ENCODE measurements at places on chromosomes 1 and 21.

GRCh38 chr1:89310505-89310904 lies 37.8 kb upstream of the GBP5 start:
- DNase-seq: no peak

- DNase-seq: no peak
Observed at GRCh38 chr21:36265431-36265830, 54.6 kb upstream of the MORC3 start.

DNA sequence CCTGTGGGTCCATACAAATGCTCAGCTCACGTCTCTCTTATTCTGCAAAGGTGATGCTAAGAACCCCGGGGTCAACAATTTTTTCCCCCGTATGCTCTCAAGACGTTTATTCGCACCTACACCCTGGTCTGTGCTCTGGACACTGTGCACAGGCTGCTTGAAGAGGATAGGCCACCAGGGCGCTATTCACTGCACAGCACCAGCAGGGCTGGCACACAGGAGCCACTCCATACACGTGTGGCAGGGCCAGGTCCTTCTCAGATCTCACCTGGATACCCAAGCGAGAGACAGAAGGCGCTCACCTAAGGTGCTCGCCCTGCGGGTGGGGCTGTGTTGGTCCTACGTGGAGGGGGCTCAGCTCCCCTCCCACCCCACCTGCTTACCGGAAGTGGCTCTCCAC lies 16.7 kb downstream of the TMEM63A start:
- no peak for DNase-seq

- DNase-seq: no peak
Observed at GRCh38 chr1:17610713-17611112, 71.2 kb downstream of the ARHGEF10L start.

DNA sequence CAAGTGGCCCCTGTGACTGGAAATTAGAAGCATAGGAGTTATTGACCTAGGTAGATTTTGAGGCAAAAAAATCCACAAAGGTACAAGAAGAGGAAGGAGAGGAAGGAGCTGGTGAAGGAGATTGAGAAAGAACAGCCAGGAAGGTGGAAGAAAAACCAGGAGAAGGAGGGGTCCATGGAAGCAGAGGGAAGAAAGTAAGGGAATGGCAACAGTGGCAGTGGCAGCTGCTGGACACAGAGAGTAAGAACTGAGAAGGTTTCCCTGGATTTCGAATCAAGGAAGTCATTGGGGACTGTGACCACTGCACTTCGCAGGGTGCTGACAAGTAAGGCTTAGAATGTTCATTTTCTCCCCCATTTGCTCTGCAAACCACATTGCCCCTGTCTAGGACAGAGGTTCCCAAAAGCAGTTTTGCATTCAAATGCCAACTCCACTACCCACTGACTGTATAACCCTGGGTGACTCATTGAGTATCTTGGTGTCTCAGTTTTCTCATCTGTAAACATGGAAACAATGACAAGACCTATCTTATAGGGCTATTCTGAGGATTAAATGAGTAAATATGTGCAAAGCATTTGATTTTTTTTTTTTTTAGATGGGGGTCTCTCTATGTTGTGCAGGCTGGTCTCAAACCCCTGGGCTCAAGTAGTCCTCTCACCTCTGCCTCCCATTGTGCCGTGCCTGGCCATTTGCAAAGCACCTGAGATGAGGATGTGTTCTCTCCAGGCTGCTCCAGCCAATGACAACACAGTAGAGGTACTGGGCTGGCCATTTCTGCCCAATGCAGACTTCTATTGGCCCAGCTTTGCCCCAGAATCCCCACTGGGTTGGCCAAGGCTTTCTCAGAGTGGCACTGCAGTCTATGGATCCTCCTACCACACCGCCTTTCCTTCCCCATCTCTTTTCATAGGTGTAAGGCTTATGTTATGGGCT lies 9.3 kb upstream of the CAPN2 start:
- no peak for DNase-seq

DNA sequence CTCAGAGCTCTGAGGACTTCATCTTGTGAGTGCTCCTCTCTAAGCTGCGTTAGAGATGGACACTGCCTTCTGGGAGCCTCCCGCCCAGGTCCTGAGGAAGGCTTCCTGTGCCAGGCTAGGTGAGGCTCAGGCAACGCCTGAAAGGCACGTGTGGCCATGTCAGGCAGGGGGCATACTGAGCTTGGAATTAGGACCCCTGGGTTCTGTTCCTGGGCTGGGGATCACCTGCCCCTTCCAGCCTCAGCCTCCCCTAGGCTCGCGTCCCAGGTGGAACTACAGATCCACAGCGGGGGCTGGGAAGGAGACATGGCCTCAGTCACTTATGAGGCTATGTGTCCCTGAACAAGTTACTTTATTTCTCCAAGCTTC lies 10.0 kb upstream of the ASCL5 start:
- DNase-seq: no peak

DNA sequence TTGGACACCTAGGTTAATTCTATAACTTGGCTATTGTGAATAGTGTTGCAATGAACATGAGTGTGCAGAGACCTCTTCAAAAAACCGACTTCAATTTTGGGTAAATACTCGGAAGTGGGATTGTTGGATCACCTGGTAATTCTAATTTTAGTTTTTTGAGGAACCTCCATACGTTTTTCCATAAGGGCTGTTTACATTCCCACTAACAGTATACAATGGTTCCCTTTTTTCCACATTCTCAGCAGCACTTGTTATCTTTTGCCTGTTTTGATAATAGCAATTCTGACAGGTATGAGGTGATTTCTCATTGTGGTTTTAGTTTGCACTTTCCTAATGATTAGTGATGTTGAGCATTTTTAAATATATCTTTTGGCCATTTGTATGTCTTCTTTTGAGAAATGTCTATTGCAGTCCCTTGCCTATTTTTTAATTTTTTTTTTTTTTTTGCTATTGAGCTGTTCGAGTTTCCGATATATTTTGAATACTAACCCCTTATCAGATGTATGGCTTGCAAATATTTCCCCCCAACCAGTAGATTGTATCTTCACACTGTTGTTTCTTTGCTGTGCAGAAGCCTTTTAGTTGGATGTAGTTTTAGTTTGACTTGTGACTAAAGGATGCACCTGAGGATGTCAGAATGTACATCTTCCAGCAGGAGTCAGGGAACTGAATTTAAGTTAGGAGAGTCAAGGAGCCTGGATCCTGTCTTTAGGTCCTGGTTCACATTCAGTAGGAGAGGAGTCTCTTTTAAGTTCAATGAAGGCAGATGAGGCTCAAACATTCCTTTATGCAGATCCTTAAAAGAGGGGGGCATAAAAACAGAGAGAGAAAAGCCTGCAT lies 120.0 kb downstream of the S1PR1 start:
- no peak for DNase-seq

- DNase-seq: no peak
Observed at GRCh38 chr1:71049951-71050598, 2.5 kb upstream of the PTGER3 start.

DNA sequence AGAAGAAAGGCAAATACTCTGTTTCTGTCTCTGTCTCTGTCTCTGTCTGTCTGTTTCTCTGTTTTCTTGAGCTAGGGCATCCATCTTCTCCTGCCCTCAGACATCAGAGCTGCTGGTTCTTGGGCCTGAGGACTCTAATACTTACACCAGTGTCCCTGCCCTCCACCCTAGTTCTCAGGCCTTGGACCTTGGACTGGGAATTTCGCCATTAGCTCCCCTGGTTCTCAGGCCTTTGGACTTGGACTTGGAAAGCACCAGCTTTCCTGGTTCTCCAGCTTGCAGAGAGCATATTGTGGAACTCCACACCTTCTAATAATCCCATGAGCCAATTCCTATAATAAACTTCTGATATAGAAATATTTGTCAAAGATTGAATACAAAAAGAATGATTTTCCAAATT lies 32.6 kb downstream of the NBPF6 start:
- DNase-seq: no peak

DNA sequence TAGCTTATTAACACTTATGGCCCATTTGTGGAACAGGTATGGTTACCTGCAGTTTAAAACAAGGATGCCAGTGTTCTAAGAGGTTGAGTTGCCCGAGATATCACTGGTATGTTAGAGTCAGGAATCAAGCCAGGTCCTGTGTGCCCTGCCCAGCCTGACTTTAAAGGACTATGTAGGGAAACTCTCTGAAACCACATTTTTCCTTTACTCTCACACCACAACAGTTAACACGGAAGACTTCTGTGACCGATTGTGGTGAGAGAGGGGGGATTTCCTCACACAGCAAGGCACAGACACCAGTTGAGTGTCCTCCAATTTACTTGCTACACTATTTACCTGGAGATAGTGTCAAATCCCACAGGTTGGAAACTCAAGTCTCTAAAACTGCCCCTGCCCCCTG lies 47.8 kb downstream of the UCK2 start:
- DNase-seq: no peak

DNA sequence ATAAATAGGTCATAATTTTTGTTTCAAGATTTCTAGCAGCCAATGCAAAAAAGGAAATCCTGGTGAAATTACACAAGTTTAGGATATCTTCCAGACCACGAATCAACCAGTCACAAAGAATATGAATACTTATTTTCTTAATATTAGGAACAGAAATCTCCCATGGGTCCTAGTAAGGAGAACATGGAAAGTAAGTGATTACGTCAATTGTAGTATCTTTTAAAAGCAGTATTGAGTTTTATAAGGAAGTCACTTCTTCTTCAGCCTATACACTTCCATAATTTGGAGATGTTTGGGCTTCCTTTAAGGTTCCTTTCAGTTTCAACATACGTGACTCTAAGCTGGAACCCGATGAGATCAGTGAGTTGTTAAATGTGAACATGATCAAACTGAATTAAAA lies 534.5 kb downstream of the USP25 start:
- no peak for DNase-seq

- no peak for DNase-seq
Observed at GRCh38 chr21:36134803-36135390, at the start of gene CBR3. Gene CBR3 (plus strand): TSS chr21:36135079. CDS start chr21:36135193, 114 bp downstream.

- DNase-seq: no peak
Observed at GRCh38 chr21:45552696-45553391, 10.6 kb upstream of the SLC19A1 start.

DNA sequence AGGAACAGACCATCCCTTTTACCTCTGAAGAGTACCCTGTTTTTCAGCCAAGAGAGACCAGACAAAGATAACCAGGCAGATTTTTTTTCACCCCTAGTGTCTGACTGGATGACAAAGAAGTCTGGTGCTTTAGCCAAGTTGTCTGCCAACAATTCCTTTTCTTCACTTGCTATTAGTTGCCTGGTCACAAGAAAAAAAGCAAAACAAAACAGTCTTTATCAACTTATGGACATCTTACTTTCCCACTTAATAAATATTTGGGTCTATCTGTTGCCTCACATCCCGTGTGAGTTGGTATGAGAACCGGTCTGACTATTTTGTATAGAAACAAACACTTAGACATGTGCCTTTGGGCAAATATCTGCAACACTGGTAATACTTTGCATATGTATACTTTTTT lies 662.9 kb downstream of the PLPP3 start:
- DNase-seq: no peak

DNA sequence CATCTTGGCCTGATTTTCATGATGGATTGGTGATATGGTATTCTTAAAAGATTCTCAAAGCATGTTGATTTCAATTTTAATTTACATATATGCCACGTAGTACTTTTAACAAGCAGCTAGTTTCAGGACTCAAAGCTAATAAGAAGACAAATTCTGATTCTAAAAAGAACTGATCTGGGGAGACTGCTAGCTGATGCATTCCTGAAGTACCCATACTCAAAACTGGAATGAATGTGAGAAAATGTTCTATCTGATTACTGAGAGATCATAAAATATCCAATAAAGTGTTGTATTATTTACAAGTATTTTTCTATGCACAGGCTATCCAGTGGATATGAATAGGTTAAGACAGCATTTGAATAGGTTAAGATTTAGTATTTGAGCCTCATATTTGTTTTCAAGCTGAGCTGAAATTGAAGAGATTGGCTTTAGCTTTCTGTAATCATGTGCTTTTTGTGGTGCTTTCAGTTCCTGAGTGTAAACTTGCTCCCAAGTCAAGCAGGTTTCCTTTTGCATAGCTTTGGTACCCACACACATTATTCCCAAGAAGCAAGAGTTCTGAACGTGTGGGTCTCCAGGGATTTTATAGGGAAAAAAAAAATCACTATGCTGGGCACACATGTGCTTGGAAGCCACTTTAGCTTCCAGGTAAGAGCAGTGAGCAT lies 114.1 kb downstream of the VPS13D start:
- DNase-seq: no peak

DNA sequence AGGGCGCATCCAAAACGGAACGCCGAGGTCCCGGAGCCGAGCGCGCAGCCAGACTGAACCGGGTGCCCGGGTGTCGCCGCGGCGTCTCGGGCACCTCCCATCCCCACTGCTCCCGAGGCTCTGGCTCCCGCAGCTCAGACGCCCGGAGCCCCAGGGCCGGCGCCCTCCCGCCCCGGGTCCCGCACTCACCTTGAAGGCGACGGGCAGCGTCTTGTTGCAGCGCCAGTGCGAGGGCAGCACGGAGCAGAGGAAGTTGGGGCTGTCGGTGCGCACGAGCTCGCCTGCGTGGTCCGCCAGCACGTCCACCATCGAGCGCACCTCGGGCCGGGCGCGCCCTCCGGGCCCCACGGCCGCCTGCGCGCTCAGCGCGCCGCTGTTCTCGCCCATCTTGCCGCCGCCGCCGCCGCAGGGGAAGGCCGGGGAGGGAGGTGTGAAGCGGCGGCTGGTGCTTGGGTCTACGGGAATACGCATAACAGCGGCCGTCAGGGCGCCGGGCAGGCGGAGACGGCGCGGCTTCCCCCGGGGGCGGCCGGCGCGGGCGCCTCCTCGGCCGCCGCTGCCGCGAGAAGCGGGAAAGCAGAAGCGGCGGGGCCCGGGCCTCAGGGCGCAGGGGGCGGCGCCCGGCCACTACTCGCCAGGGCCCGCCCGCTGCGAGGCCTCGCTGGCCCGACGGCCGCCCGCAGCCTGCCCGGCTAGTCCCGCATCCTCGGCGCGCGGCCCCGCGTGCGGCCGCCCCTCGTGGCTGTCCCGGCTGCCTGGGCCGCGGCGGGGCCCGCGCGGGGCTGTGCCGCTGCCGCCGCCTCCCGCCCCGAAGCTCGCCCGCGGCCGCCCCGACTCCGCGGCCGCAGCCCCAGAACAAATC lies 447 bp downstream of the RUNX3 start:
- no peak for DNase-seq

DNA sequence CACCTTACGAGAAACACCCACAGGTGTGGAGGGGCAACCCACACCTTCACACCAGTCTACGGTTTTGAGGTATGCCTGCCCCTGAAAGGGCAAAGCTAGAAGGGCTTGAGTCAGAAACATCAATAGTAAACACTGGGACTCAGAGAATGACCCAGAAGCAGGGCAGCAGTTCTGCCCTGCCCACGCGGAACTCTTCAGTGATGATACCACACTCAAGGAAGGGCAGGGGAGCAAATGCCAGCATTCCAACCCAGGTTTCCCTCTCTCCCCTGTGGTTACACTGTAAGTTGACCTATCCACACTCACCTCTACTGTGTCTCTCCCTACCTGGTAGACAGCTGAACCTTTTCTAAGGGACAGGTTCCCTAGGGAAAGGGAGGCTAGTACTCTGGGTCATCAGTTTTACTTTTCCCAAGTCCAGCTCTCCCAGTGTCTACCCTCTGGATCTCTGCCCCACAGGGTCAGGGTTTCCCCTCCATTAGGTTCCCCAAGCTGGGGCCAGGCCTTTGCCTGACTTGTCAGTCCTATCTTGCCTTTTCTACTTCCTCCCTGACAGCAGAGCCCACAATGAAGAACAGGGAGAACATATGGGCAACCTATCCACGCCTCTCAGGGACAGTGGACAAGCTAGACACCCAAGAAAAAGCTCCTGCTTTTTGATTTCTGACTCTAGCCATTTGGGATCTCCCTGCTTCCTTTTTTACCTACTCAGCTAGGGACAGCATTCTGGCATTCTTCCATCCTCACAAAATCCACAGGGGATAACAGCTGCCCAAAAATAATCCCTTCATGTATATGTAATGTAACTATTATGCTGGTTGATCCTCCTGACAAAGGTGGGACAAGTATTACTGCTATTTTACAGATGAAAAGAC lies 3.0 kb downstream of the F11R start:
- no peak for DNase-seq

- no peak for DNase-seq
Observed at GRCh38 chr1:218374401-218375353, 29.5 kb downstream of the TGFB2 start.
